ENCODE measurements at places on chromosomes 7 and 10.

GRCh38 chr7:32043688-32044087 is 26.5 kb downstream of the PDE1C start:
- no peak for DNase-seq

DNA sequence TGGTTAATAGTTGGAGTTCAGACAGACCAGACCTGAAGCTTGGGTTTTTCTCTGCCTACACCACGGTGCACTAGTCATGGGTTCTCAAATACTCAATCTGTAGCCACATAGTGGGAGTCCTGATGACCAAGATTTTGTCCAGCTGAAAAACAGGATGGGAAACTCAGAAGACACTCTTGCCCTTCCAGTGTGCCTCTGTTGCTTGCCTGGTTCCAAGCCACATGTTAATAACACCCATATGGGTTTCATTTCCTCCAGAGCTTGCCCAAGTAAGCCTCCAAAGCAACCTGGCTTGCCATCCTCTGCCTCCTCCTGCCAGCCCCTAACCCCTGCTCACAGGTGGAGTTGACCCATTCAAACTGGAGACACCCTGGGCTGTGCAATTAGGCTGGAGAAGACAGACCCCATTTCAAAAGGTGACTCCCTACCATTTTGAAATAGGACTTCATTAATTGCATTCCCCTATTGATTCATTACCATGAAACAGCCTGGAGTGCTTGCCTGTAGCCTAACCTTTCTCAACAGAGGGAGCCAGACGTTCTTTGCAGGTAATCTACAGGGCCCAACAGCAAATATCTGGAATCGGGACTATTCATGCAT is 108.0 kb upstream of the HABP2 start:
- no peak for DNase-seq

GRCh38 chr10:59106441-59106840 is 70.0 kb upstream of the PHYHIPL start:
- DNase-seq: no peak

- no peak for DNase-seq
These were observed 13.6 kb downstream of the EIF4EBP2 start for GRCh38 chr10:70417568-70417967.

DNA sequence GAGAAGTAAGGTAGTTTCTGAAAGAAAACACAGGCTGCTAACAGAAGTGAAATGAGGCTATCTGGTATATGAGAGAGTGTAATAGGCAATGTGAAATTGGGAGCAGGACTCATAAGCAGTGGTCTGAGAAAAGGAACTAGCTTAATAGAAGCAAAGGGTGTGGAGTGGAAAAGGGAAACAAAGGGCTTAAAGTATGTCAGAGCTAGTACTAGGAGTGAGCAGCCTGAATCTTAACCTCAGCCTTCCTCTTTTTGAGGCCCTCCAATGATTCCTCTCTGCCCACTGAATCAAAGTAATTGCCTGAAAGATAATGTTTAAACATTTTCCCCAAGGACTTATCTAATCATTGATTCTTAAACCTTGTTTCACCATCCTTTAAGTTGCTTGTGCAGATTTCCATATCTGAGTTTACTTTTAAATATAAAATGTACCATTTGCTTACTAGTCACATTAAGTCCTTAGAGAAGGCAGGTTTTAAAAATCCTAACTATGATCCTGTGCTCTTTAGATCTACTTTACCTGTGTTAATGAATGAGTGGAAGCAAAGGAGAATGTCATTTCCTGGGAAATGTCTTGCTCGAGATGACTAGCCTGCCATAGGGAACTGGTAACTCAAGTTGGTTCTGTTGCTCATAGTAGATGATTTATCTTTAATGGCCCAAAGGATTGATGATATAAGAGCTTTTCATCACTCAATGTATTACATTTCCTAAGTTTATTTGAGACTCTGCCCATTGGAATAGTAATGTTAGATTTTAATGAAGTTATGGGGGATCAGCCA is 155.0 kb downstream of the SKAP2 start:
- DNase-seq: no peak

- DNase-seq: no peak
These were observed 170.7 kb upstream of the PPP2R2D start for GRCh38 chr10:131729938-131730660.

- DNase-seq: no peak
These were observed 231.1 kb downstream of the ARHGAP12 start for GRCh38 chr10:31697271-31698180.

GRCh38 chr7:64651203-64651602 is 14.7 kb upstream of the ZNF107 start:
- no peak for DNase-seq

- no peak for DNase-seq
These were observed 117.0 kb upstream of the STK17A start for GRCh38 chr7:43465581-43466554.

Measured in cortex of kidney (tissue), 1 donor.